ENCODE measurements at places on chromosomes 3 and 15. TPM values are rescaled to one million over a fixed set of nuclear protein-coding genes. Genes with fewer than 3 reads are reported as not detected.

XYLB gene
- total RNA-seq, result 4.1 TPM

PLSCR5 gene
- total RNA-seq, result not detected

SENP8 gene
- 1.1 TPM for total RNA-seq

CFAP44 gene
- 1.7 TPM for total RNA-seq

ZNF660 gene
- total RNA-seq, result not detected

LSAMP gene
- total RNA-seq, result 0.04 TPM

CYP8B1 gene
- total RNA-seq, result not detected

ZNF774 gene
- 1.3 TPM for total RNA-seq

RTP4 gene
- total RNA-seq, result not detected

WDR93 gene
- 0.64 TPM for total RNA-seq

All from A549 treated with ZK216348 at 1 μM for 4 hours (cell line).